GM23338 (cell line): ENCODE measurements at places on chromosomes 12 and 14. TPM values are rescaled to one million over a fixed set of nuclear protein-coding genes. Genes with fewer than 3 reads are reported as not detected.

The BCDIN3D gene
- 1.8 and 2.1 TPM in 2 replicates for total RNA-seq

The LIN52 gene
- 8.6 and 10.7 TPM in 2 replicates for total RNA-seq

The C12orf42 gene
- 1.1 TPM in 1 of 2 replicates, not detected in the other for total RNA-seq

GRCh38 chr14:72666610-72667009, 227.3 kb downstream of the DPF3 start:
- no peak overlapping the region for H3K27ac ChIP-seq
- DNase-seq, result no peak
- 0 out of 2 replicates have a peak, but pooled peaks cover 4% of the 10 kb centered on the region for H3K4me1 ChIP-seq
- no peaks in the 10 kb centered on the region for H3K27me3 ChIP-seq
- H3K36me3 ChIP-seq, result no peaks in the 10 kb centered on the region

DNA sequence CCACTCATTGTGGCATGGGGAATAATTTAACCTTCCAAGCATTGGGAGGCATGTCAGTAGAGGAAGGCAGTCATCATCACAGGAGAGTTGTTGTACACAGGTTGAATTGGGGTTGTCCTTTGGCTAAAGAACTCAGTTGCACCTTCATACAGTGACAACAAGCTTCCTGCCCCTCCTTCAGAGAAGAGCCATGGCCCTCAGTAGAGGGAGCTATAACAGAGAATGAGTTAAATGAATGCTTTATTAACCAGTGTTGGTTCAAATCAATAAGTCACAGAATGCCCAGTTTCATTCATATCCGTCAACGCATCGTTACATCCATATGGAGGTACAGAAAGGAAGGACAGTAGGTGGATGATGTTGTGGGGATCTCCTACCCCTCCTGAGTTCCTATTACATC, 4.8 kb downstream of the IFNG-AS1 start:
- no peaks in the 10 kb centered on the region for H3K27me3 ChIP-seq
- H3K4me3 ChIP-seq, result no peak overlapping the region

GRCh38 chr14:37545174-37545573, 49.9 kb downstream of the FOXA1 start:
- H3K4me1 ChIP-seq, result no peaks in the 10 kb centered on the region
- no peak for DNase-seq
- no peaks in the 10 kb centered on the region for H3K27me3 ChIP-seq
- H3K27ac ChIP-seq, result no peak overlapping the region
- H3K36me3 ChIP-seq, result no peaks in the 10 kb centered on the region

DNA sequence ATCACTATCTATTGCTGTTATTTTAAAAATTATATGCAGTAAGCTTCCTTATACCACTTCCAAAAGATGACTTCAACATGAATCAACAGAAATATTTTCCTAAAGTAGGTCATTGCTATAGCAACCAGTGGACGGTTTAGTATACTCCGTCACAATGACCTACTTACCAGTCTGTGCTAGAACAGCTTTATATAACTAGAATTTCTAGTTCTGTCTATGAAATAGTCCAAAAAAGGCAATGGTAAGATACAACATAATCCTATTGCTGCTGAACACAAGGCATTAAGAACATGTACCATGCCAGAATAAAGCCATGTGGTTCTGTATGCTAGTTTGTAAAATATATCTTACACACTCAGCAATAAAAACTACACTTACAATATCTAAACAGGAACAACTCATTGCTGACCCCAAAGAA, 40.7 kb upstream of the MTERF2 start:
- no peaks in the 10 kb centered on the region; the same call in 1 of the 2 replicates for H3K4me1 ChIP-seq
- no peaks in the 10 kb centered on the region for H3K27me3 ChIP-seq
- H3K4me3 ChIP-seq, result no peak overlapping the region
- no peak overlapping the region for H3K27ac ChIP-seq
